Forelimb muscle (tissue), 1 donor: ENCODE measurements at places on chromosomes 16 and 17.

GRCh38 chr16:25434064-25434463 lies 176.4 kb upstream of the ZKSCAN2 start:
- DNase-seq: no peak

DNA sequence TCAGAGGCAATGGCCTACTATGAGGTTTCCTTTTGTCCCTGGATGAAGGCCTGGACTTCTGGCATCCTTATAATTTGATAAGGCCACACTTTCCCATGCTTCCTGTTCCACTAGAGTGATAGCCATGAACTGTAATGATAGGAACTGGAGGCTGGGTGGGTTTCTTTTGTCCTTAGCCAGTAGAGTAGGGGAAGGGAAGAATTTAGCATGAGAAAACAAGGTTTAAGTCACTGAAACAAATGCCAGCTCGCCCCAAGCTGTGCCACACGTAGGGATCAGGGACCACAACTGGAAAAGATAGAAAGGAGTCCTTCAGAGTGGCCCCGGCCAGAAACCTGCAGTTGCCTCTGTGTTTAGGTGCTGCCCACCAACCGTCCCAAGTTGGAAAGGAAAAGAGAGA lies 80.9 kb upstream of the C17orf78 start:
- DNase-seq: no peak

GRCh38 chr17:71846561-71847110 lies 274.2 kb upstream of the SOX9 start:
- no peak for DNase-seq

DNA sequence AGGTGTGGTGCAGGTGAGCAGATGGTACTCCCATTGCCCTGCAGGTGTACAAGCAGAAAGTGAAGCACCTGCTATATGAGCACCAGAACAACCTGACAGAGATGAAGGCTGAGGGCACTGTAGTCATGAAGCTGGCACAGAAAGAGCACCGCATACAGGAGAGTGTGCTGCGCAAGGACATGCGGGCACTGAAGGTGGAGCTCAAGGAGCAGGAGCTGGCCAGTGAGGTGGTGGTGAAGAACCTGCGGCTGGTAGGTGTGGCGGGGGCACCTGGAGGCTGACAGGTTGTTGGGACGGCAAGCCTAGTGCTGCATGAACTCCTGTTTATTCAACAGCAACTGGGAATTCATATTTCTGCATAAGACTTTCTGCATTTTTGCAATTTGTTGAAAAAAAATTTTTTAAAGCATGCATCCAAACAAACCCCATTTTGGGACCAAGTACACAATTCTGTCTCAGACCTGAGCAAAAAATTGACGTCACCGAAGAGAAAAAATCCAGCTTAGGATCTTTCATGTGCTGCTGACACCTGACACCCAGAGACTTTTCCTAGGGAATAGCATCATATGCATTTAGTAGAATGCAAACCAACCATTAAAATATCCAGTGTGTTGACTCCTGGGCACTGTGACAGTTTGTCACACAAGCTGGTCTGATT lies 13.5 kb upstream of the DBNDD1 start:
- no peak for DNase-seq

- DNase-seq: no peak
These were observed 10.2 kb downstream of the CYTH1 start for GRCh38 chr17:78771758-78772382.

GRCh38 chr17:65472666-65473309 lies 88.7 kb downstream of the AXIN2 start:
- no peak for DNase-seq

- no peak for DNase-seq
These were observed 28.5 kb downstream of the GLP2R start for GRCh38 chr17:9854255-9854654.

DNA sequence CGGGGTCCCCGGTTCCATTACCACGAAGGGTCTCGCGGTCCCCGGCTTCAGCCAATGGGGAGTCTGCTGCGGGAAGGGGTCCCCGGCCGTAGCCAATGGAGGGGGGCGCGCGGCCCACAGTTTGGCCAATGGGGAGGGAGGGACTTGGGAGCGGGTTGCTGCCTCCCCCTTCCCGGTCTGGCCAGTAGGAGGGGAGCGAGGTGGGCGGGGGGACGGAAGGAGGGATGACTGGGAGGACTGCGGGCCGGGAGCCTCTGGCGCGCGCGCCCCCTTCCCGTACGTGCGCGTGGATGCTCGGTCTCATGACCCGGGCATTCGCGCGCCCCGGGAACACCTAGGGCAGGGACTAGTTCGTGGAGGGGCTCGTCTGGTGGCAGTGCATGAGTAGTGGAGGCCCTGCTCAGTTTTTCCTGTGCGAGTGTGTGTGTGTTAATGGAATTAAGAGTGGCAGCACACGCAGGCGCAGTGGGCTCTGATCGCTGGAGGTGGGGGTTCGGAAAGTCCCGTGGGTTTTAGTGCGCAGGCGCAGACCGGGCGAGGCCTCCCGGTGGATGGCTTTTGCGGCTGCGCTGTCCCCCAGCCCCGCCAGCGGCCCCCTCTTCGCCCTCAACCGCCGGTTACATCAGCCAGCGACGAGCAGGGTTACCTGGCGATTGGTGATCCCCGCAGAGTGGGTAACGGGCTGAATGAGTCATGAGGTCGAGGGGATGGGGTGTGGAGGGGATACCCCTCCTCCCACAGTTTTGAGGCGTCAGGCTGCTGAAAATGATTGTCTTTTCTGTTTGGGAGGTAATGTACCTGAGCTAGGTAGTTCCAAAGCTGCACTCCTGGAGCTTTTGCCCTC lies 1.3 kb downstream of the ATXN2L start:
- peak; percentile 87 for DNase-seq

DNA sequence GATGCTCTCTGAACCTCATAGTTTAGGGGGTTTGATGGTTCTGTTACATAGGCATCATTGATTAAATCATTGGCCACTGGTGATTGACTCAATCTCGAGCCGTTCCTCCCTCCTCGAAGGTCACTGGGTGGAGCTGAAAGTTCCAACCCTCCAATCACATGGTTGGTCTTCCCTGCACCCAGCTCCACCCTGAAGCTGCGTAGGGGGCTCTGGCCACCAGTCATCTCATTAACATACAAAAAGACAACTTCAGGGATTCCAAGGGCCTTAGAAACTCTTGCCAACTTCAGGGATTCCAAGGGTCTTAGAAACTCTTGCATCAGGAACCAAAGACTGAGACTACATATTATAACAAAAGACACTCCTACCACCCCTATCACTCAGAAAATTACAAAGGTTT lies 306.5 kb upstream of the TNRC6C start:
- no peak for DNase-seq

DNA sequence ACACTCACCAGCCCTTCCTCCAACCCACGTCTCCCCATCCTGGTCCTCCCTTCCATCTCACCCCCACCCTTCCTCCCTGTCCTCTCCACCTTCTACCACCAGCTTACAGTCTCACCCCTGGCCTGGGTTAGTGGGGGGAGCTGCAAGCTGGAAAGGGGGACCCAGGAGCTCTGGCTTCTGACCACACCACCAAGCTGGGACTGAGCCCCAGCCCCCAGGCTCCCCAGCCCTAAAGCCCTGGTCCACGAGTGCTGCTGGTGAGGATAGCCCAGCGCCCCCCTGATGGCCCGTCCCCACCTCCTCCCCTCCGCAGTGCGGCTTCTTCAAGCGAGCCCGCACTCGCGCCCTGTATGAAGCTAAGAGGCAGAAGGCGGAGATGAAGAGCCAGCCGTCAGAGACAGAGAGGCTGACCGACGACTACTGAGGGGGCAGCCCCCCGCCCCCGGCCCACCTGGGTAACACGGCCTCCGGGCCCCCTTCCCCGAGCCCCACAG lies 7.2 kb upstream of the PDK2 start:
- DNase-seq: no peak

- DNase-seq: no peak
These were observed 24.1 kb downstream of the XYLT1 start for GRCh38 chr16:17446661-17447060.

DNA sequence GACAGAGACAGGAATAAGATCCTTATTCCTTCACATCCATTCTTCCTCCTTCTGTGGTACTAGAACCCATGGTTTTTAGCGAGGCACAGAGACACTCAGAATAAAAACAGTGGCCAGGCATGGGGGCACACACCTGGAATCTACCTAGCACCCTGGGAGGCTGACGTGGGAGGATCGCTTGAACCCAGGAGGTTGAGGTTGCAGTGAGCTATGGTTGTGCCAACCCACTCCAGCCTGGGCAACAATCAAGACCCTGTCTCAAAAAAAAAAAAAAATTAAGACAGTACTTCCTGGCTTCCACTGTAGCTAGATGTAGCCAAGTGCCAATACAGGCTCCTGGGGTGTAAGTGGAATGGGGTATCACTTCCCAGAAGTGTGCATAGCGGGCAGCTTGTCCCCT lies 7.4 kb upstream of the SPNS1 start:
- no peak for DNase-seq
